Posterior cingulate gyrus (tissue), 11 donors: ENCODE measurements at places on chromosomes 1 and 21.

DNA sequence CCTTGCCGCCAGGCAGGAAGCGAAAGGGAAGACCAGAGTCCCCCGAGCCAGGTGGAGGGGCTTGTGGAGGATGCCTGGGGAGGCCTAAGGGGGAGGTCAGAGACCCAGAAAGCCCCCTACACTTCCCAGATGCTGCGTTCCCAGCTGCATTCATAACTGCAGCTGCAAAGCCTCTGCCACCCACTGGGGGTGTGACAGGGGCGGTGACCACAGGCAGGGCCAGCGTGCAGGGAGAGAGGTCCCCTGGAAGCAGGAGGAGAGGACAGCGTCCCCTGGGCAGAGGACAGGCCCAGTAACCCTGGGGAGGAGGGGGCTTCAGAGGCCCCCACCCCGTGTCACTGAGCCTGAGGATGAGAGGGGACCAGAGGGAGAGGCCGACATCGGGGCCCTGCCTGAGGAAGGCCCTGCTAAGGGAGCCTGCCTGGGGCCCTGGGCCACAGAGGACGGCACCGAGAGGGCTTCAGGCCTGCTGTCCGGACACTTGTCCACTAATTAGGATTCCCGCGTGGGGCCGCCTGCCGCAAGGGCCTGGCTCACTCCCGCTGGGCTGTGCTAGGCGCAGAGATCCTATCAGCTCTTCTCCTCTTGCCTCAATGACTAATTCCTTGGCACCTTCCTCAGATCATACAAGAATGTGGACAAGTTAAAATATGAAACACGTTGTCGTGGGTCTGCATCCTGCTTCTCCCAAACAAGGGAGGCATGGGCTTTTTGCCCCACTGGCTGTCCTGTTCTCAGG is 49.1 kb upstream of the CCDC27 start:
- no peak for DNase-seq

GRCh38 chr1:84742653-84743052 is 52.4 kb upstream of the SSX2IP start:
- no peak for DNase-seq

DNA sequence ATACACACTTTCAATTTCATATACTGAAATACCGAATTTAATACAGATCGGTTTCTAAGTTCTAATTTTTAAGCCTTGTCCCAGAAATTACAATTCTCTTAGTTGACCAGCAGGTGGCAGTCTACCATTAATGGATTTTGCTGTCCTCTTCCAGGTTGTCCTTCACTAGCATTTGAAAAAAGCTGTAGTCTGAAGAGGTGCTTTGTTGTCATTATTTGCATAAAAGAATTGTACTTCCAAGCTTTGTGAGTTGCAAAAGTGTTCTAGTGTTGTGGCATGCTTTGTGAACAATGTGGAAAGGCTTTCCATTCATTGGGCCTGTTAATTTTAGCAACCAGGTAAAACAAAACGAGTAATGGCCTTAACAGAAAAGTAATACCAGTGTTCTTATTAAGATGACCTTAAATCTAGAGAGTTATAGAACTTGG is 193.6 kb downstream of the RPS6KC1 start:
- peak; percentile 11 for DNase-seq

GRCh38 chr1:201217146-201217545 is 26.5 kb downstream of the IGFN1 start:
- no peak for DNase-seq

DNA sequence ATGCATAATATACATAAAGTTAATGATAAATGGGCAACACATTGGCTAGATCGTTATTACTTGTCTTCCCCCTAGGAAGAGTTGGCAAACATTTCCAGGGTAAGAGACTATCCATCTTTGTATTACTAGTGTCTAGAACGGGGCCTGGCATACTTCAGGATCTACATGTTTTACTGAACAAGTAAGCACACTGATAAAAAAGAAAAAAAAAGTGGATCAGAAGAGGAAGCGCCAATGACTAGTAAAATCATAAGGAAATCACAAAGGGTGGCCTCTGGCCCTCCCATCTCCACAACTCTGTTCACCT is 482 bp downstream of the TM2D1 start:
- DNase-seq = no peak

DNA sequence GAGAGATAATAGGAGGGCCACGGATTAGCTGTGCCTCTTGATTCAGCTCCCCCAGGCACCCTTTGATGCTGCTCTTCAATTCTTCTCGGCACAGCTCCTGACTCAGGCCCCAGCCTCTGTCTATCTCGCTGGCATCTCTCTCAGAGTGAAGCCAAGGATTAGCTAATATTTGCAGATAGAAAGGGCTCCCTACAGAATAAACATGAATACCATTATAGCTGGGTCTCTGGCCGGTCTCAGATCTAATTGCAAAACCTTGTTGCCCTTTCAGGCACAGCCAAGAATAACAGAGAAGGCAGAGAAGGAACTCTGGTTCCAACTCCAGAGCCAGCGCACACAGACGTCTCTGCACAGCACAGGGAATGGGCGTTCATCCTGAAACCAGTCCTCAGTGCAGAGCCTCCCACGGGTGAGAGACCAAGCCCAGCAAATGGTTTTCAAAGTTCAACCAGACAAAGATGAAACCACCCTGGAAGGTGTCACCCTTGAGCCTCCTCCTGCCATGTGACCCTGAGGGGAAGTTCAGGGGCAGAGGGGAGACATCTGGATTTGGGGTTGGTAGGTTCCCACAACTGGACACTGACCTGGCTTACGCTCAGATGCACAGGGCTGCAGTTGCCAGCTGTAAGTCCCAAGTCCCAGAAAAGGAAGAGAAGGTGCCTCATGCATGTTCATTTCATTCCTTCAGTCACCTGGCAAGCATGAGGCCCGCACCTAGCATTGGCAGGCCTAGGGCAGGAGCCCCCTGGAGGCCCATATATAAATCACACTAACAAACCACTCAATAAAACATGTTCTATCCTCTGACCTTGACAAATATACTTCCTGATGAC is 394.0 kb downstream of the NPHP4 start:
- DNase-seq = no peak
